ENCODE measurements at places on chromosomes 11 and 22.

DNA sequence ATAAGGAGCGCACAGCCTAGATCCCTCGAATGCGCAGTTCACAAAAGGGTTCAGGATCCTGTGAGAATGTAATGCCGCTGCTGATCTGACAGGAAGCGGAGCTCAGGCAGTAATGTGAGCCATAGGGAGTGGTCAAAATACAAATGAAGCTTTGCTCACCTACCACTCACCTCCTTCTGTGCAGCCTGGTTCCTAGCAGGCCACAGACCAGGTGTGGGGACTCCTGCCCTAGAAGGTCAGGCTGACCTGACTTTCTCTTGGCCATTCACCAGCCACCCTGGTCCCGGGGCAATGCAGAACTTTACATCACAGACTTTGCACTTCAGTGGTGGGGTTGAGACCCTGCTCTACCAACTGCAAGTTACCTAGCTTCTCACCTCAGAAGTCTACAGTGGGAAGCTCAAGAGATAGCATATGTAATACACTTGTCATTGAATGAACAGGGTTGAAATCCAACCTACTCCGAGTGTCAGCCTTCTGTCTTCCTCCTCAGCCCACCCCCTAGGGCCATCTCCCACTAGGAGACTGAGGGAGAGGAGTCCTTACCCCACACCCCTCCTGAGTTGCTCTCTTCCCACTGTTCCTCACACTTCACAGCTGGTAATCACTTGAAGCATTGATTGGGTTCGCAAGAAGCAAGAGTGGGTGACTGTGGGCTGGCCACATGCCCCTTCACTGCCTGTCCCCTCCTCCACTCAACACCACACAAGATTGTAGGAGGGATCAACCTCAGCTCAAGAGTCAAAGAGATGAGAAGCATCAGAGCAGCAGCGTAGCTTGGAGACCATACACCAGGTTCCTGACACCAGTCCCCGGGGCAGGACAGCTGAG lies 2.0 kb upstream of the KCNJ1 start:
- no peak for DNase-seq

GRCh38 chr11:80722629-80723028 lies 1281.8 kb upstream of the TENM4 start:
- no peak for DNase-seq

DNA sequence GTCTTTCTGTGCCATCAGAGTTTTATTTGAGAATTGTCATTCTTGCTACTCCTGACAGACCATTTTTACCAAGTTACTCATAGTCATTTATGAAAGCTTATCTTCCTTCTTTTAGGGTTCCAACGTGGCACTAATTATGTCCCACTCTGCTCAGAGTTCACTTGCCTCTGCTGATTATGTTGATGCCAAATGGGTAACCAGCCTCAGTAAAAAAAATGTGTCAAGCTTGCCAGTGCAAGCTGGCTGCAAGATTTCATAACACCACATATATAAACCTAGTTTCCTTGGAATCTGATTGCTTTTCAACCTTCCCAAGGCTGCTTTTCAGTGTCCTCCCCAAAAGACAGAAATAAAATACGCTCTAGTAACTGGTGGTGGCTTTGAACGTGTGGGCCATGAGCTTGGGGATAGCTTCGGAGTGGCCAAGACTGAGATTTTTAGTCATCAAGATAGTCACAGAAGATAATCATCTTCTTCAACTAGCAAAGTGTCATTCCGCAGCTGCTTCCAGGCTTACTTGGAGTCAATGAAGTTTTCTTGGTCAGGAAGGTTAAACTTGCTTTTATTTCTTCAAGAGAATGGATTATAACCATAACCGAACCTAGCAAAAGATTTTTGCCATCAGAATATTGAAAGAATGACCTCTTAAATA lies 29.5 kb upstream of the APOA1 start:
- no peak for DNase-seq

DNA sequence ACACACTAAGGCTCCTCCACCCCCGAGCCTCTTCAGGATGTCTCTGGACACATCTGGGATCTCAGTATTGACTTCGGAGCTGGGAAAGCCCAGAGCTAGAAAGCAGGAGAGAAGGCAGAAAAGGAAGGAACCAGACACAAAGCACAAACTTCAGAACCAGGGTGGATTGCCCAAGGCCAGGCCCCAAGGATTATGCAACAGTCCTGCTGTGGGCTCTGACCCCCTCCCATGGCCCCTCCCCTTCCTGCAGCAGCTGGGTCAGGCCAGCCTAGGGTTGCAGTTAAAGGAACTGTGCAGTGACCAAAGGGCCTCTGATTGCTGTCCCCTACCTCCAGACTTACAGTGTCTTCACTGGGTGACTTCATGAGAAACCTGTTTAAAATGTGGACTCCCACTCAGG lies 5.3 kb downstream of the KCNE3 start:
- DNase-seq = peak; percentile 62

DNA sequence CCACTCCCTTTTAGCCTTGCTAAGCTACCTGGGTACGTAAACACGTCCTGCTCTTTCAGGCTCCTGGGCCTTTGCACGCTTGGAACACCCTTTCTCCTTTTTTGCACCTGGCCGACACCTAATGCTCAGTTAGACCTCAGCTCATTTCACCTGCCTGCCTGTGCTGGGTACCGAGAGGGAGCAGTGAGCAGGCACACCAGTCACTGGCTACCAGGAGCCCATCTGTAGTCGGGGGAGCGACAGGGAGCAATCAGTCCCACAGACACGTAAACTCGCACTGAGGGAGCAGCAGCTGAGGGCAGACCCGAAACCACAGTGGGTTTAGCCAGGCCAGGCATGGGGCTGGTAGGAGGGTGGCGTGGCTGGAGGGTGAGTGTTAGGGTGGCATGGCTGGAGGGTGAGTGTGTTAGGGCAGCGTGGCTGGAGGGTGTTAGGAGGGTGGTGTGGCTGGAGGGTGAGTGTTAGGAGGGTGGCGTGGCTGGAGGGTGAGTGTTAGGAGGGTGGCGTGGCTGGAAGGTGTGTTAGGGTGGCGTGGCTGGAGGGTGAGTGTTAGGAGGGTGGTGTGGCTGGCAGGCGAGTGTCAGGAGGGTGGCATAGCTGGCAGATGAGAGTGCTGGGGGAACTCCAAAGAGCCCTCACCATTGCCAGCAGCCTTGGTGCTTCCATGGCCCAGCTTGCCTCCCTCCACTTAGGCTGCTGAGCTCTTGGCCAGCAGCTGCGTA lies 6.4 kb upstream of the GTSE1 start:
- DNase-seq = no peak

GRCh38 chr22:43239193-43239780 lies 52.4 kb upstream of the TTLL12 start:
- DNase-seq = no peak

DNA sequence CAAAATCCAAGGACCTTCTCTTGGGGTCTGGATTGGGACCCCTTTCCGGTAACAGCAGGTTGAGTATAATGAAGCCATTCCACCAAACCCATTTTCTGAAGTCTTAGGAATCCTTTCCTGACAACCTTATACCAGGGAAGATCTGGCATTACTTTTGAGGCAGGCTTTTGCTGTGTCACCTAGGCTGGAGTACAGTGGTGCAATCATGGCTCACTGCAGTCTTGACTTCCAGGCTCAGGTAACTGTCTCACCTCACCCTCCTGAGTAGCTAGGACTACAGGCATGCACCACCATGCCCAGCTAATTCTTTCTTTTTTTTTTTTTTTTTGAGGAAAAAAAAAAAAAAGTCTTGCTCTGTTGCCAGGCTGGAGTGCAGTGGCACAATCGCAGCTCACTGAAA lies 55.8 kb upstream of the TREH start:
- no peak for DNase-seq

DNA sequence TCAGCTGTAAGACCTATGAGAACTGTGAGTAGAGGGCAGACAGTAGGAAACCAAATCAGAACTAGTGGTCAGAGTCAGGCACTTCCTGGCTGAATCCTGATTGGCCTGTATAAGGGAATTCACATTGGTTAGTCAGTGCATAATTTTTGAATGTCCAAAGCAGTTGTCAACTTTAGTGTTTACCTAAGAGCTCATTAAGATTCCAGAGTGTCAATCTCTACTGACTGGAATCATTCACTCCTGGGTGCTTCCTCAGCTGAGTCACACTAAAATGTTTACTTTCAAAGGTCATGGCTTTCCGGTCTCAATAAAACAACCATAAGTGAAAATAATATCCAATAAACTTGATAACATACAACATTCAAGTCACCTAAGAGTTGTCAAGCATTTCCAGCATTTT lies 306.1 kb downstream of the C11orf87 start:
- peak; percentile 56 for DNase-seq

DNA sequence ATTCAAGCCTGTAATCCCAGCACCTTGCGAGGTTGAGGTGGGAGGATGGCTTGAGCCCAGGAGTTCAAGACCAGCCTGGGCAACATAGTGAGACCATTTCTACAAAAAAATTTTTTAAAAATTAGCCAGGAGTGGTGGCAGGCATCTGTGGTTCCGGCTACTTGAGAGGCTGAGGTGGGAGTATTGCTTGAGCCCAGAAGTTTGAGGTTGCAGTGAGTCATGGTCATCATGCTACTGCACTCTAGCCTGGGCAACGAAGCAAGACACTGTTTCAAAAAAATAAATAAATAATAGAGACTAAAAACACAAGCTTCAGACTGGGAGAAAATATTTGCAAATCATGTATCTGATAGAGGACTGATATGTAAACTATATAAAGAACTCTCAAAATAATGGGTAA lies 33.2 kb downstream of the BTBD10 start:
- DNase-seq = no peak

GRCh38 chr11:34600339-34601084 lies 20.4 kb upstream of the EHF start:
- peak; percentile 11 for DNase-seq

DNA sequence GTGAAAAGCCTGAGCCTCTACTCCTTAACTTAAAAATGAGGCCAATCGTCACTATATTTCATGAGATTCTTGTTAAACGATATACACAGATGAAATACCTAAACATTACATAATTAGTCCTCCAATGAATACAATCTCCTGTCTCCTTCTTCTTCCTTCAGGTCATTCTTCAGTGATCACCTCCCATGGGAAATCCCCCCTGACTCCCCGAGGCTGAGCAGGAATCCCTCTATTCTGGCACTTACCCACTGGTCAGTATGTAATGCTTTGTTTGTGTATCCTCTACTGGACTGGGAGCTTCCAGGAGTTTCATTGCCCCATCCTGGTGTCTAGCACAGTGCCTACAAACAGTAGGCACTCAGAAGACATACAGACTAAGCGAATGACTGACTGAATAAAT lies 52.3 kb downstream of the RAB38 start:
- DNase-seq = no peak

GRCh38 chr22:50490531-50491308 lies 4.1 kb downstream of the MIOX start:
- DNase-seq = no peak

Measured in iris pigment epithelial cell (primary cell).